Muscle of leg (tissue), 16 donors: ENCODE measurements at places on chromosomes 1 and 21. TPM values are rescaled to one million over a fixed set of nuclear protein-coding genes. Genes with fewer than 3 reads are reported as not detected.

- no peak for DNase-seq
These were observed 206.6 kb upstream of the DUSP10 start for GRCh38 chr1:221948459-221948858.

DNA sequence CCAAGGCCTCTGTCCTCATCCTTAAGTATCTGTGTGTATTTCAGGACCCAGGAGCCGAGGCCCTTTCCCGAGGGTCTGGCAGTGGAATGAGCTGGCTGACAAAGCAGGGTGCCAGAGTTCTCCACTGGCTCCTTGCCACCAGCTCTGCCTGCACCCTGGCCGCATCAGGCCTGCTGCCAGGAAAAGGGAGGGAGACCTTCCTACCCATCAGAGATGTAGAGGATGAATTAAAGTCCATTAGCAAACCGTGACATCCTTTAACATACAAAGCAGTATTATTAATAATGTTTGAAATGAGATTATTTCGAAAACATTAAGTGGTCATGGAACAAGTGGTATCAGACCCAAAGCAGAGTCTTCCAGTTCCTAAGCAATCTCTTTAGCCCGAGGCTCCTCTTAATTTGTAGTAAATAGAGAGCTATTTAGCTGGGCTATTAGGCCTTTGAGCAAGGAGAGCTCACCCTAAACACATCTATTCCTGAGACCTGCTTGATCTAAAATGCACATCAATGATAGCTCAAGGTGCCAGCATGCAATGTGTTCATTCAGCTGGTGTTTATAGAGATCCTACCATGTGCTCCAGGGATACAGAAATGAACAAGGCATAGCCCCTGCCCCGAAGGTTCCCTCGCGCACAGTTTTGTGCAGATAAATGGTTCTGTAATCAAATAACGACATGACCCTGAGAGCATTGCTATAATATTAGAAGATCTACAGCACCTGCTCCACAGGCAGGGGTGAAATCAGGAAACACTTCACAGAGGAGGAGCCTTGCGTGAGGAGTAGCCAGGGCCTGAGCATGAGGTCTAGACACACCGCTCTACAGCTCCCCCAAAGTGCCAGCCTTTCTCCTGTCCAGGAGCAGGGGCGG is 44.0 kb downstream of the FAM163A start:
- DNase-seq, result no peak

- DNase-seq, result no peak
These were observed 243.9 kb downstream of the RRAGC start for GRCh38 chr1:38615680-38616079.

- DNase-seq, result no peak
These were observed 23.0 kb downstream of the TMCC2 start for GRCh38 chr1:205250699-205251098.

DNA sequence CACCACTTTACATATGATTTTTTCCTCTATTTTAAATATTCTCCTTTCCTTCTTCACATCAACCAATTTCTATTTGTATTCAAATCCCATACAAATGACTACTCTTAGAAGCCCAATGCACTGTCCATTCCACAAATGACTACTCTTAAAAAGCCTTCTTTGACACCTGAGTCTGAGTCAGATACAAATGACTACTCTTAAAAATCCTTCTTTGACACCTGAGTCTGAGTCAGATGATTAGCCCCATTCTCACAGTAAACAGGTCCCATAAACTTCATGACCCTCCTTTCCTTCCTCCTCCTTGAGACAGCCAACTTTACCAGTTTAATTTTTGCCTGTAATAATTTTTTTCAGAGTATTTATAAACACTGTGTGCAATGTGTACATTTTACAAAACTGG is 231.3 kb upstream of the USP25 start:
- DNase-seq, result no peak

GRCh38 chr1:214438075-214438474 is 113.3 kb downstream of the PTPN14 start:
- no peak for DNase-seq

DNA sequence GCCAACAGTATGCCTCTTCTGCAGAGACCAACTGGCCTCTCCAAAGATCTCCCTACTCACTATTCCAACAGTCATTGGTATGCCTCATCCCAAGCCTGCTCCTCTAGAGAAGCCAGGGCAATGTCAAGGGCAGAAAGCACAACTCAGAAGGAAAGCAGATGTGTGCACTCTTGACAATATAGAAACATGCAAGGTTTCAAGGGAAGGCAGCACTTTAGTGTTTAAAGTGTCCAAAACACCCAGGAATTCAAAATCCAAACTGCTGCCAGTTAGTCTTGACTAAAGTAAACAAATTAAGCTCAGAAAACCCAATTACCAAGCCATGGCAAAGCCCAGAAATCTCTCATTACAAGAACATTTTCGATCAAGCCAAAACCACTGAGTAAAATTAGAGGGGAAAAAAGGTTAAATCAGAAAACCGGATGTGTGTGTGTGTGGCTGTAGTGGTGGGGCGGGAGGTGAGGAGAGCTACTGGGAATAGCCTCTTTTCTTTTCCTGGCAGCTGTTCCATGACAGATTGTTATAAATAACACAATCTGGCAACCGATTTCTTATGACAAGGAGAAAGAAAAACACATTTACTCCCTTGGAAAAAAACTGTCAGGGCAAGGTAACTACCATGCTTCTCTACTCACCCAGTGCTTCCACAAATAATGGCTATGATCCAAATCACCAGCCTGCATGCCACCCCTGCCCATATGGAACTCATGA is 39.2 kb downstream of the EIF2B3 start:
- peak; percentile 91 for DNase-seq

UBL4B gene
- total RNA-seq, result not detected

LGR6 gene
- total RNA-seq, result 0.09 TPM

DNA sequence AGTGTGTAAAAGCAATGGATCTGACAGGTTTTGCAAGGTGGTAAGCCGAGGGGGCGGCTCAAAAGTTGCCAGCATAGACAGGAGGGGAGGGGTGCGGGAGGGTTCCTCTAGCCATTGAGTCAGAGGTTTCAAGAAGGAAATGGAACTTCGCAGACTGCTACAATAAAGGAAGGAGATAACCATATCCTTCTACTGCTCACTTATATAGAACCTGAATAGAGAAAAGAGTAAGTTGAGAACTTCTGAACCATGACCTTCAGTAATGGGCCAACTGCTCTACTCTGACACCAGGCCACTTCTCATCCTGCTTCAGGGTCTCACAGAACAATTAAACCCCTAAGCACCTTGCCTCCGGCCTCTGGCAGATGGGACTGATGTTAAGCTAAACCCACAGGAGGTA is 26.3 kb upstream of the BCAR3 start:
- DNase-seq, result no peak

- DNase-seq, result no peak
These were observed 7.7 kb downstream of the CNIH3 start for GRCh38 chr1:224623743-224624333.

DNA sequence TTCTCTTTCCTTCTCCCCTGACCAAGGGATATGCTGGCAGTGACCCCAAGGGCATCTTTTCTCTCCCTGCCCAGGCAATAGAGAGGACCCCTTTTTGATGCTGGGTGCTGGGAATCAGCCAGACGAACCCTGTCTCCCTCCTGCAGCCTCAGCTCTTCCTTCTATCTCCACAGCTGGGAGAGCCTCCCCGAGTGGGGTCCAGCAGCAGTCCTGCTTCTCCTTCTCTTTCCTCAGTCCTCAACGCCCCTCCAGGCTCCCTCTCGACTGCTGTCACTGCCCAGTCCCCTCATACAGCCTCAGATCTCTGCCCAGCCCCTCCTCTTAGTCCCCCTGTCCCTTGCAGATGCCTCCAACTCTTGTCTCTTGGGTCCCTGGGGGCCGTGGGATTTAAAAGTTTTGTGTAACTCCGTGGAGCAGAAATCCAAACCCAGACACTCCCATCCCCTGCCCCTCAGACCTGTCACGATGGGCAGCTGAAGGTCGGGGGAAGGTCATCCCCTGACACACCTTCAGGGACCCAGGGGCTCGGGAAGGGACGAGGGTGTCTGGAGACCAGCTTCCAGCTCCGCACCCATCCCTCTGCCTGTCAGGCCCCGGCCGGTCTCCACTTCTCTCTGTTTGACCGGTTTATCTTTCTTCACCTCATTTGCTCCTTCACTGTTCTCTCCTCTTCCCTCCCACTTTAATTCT is 5.8 kb upstream of the ETV3L start:
- no peak for DNase-seq

DNA sequence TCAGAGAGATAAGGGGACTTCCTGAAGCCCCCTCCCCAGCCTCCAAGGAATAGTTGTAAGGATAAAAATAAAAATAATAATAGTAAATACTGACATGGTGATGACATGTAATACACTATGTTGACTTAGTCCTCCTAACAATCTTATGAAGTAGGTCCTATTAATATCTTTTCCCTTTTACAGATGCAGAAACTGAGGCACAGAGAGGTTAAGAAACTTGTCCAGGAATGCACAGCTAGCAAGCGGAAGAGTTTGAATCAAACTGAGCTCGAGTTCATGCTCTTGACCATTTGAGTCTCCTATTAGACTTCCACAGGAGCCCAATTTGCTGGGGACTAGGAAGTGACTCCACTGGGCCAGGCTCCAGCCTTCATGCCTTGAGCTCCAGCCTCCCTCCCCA is 194.8 kb downstream of the GRIK3 start:
- no peak for DNase-seq

GRCh38 chr1:94872771-94873495 is 52.8 kb downstream of the SLC44A3 start:
- no peak for DNase-seq

SELP gene
- total RNA-seq, result 1.2 TPM

DNA sequence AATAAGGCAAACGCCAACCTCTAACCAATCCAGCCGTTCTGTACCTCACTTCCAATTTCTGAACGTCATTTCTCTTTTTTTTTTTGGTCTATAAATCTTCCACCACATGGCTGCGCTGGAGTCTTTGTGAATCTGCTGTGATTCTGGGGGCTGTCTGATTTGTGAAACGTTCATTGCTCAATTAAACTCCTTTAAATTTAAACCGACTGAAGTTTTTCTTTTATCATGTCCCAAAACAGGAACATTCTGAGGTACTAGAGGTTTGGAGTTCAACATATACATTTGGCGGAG is 65.5 kb upstream of the BACH1 start:
- DNase-seq, result no peak

GRCh38 chr1:167198518-167199133 is 22.1 kb upstream of the POU2F1 start:
- no peak for DNase-seq

- no peak for DNase-seq
These were observed 206.3 kb downstream of the HS2ST1 start for GRCh38 chr1:87120779-87121178.

DNA sequence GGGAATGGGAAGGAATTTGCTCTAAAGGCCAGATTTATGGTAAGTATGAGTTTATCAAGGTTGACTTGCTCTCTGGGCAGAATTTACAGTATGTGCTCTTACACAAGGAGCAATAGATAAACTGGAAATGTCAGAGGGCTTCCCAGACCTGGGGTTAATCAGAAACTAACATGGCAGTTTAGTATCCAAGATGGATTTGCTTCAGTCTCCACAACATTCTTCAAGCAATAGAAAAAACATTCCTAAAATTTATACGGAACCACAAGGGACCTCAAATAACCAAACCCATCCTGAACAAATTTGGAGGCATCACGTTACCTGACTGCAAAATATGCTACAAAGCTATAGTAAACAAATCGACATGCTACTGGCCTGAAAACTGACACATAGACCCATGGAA is 606.7 kb upstream of the CHRM3 start:
- no peak for DNase-seq
